ENCODE measurements at places on chromosomes 6 and 20.
A peak's percentile ranks its signal among the peaks of the same experiment; 100 is the strongest.

GRCh38 chr20:64232794-64233193 is 22.8 kb upstream of the PCMTD2 start:
- DNase-seq = no peak

- peak; percentile 33 for DNase-seq
Observed at GRCh38 chr20:13325033-13325432, 104.0 kb downstream of the ISM1 start.

DNA sequence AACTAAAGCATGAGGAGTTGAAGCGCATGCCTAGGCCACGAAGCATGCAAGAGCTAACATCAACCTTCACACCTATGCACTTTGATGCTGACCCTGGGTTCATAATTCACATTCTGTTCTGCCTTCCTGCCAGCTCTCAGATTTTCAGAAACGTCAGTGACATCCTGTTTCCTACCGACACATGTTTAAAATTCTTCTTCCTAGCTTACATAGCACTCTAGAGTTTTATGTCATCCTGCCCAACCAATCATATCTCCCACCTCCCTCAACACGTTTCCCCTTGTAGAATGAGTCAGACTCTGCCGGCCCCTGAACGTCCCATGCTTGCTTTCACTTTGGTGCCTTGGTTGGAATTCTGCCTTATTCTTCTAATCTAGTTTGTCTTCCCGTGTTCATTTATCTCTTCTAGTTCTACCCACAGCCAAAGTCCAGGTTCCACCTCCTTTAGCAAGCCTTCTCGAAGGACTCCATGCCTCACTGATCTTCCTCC is 97.2 kb upstream of the MAP7 start:
- no peak for DNase-seq

DNA sequence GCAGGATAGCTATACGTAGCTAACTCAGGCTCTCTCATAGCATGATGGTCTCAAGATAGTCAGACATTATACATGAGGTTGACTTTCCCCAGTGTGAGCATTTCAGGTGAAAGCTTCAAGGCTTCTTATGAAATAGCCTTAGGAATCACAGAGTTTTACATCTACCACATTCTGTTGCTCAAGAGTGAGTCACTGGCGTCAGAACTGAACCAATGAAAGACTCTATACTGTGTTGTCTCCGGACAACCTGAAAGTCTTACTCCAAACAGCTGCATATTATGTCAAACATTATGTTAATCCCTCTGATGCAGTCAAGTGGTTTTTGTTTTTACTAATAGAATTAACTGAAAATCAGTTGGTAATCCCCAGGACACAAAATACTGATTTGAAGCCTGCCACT is 79.8 kb upstream of the TRDN start:
- DNase-seq = no peak

DNA sequence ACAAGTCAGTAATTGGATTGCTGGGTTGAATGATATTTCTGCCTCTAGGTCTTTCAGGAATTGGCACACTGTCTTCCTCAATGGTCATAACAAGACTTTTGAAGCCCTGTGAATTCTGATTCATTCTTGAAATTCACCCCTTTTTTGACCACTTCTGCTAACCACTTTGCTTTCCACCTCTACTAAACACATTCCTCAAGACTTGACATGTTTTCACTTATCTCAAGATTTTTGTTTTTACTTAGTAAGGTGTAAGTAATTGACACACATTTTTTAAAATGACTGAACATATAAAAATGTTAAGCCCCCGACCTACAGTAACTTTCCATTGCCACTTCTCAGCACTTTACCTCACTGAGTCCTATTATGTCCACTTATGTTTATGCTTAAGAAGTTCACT is 239.1 kb downstream of the GRM1 start:
- DNase-seq = no peak

- no peak for DNase-seq
Observed at GRCh38 chr20:5164645-5165625, 38.1 kb downstream of the CDS2 start.

DNA sequence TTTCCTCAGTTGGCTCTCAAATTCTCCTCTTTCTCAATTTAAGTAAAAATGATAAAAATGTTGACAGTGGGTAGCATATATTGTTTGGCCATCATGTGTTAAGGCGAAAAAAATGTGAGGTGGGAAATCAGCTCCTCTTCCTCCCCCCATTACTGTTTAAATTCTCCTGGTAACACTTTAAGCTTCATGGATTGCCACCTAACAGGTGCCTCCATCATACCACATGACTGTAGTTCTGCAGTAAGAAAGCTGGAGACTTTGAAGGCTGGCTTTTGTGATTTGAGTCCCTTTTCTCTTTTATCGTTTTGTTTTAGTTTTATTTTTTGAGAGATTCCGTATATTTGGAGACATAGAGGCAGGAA is 1.2 kb downstream of the ZFAND3 start:
- DNase-seq = no peak

GRCh38 chr6:49001856-49002541 is 461.1 kb downstream of the MMUT start:
- DNase-seq = peak; percentile 21
